Hepatic stellate cell (primary cell): ENCODE measurements at places on chromosomes 16 and 17.

DNA sequence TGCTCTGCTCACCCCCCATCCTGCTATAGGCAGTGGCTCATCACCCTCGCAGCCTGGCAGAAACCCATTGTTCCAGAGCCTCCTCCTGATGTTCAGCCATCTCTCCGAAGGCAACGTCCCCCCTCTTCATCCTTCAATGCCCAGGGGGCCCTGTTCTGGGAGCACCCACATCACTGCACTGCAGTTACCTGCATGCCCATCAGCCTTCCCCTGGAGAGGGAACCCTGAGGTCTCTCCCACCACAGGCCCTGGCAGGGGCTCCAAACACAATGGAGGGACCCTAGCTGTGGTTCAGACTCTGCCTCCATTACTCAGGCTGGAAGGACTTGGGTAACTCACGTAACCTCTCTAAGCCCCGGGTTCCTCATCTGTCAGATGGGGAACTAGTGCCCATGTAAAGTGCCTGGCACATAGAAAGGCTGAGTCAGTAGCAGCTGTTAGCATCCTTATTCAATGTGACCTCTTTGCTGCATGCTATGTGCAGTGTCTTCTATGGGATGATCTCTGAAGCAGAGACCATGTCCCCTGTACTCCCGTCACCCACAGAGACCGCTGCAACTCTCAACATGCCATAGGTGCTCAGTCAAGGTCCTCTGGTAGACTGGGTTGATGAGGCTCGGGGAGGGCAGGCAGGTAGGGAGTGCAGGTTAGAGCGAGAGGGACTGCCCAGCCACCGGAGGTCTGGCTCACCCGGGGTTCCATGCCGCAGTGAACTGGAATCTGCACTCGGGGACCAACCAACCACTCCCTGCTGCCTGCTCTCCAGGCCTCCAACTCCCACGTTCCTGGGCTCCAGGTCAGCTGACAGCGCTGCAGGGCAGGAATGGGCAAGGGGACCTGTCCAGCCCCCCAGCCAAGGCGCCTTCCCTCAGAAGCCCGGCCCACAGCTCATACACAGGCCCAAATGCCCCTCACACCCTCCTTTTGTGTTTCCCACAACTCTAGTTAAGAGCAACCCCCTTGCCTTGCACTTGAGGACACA, 233.2 kb downstream of the ZNF423 start:
- no peak for DNase-seq

DNA sequence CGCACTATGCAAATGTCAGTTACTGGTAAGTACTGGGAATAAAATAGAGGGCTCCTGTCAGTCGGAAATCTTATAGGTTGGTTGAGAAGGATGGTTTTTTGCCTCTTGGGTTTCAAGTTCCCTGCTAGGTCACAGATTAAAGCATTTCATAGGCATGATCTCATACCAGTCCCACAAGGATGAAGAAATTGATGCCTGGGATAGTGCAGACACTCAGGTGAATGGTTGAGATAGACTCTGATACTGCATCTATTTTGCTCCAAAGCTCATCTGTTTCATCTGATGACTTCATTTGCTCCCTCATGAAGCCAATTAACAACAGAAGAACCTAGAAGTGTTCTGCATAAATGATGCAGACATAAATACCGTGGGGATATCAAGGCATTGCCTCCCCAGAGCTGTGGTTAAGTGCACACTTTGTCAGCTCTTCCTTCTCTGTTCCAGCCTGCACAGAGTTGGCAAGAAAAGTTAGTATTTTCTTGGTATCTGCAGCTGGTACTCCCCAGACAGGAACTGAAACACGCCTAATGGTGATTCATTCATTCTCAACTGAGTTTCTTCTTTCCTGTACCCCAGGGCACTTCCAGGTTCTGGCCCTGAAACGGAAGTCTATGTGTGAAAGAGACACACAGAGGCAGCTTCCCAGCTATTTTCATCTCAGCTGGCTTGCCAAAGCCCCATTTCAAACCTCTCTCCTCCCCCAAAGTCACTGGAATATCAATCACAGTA, 418.3 kb upstream of the SALL1 start:
- no peak for DNase-seq

GRCh38 chr16:28826141-28826540, 3.3 kb downstream of the ATXN2L start:
- DNase-seq, result no peak

- DNase-seq, result no peak
These were observed 11.0 kb downstream of the ADORA2B start for GRCh38 chr17:15955793-15956541.

DNA sequence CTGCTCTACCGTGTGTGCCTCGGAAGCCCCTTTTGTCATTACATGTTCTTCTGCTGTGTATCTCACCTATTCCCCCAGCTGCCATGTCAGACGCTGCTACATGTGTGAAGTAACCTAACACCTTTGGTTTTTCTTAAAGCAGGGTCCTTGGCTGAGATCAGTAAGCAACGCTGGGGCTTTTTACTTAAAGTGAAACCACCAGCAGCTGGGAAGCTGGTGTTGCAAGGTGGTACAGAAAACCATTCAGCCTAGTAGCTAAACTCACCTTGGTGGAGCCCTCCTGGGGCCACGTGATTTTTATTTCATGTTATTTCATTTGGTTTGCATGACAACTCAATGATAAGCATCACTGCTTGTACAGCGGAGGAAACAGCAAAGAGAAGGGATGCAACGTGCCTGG, 62.6 kb downstream of the PLCG2 start:
- no peak for DNase-seq

- no peak for DNase-seq
These were observed 15.7 kb downstream of the ADCY7 start for GRCh38 chr16:50282010-50282538.

- no peak for DNase-seq
These were observed 1125.7 kb upstream of the GOT2 start for GRCh38 chr16:59859676-59860402.
